ENCODE measurements at places on chromosomes 2 and 18.
A peak's percentile ranks its signal among the peaks of the same experiment; 100 is the strongest.

DNA sequence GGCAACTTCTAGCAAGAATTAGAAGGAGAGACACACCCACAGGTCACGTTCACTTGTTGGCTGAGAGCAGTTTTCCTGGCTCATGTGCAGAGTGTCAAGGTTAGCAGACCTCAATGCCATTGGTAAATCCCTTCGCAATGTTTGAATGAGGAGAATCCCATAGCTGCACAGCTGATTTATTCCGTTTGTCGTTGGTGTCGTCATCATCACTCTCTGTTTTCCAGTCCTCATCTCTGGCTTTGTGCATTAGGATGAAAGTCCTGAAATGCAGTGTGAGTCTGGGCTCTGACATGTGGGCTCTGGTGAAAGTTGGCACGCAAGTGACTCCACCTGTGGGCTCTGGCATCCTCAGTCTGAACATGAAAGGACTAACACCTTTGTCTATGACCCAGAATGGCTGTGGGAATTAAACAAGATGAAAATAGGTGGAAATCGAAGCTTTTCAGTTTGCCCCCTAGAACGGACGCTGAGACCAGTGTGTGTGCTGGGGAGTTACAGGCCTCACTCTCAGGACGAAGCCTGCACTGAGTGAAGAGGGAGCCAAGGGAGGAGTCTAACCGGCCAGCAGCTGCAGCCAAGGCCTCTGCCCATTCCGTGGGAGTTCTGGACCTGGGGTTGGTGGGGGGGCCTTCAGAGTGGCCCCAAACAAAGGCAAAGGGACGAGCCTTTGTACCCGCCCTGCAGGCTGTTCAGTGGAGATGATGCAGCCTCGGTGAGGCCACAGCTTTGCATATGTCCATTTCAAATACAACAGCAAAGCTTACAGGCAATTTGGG lies 74.8 kb upstream of the ZNF516 start:
- DNase-seq = no peak

DNA sequence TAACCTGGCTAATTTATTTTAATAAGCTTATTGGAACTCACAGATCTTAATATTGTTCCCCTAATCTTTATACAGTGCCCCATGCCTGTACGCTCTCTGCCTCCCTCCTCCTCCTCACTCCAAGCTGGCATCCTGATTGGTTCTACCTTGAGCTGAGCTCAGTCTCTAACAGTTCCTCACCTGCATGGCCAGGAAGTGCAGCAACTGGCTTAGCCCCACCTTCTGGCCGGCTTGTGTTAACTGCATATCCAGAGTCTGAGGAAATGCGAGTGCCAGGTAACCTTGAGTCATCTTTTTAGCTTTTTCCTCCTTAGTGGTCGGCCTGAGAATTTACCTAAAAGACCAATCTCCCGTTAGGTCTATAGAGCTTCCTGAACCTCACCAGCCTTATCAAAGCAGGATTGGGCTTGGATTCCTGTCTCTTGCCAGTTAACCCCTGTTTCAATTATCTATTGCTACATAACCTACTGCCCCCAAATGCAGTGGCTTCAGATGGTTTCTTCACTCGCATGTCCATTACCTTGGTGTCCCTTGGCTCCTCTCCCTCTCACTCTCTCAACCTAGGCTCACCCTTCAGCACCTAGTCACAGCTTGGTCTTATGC lies 89.5 kb upstream of the STK39 start:
- DNase-seq = peak; percentile 67

- no peak for DNase-seq
Observed at GRCh38 chr18:77234504-77235365, 14.9 kb upstream of the GALR1 start.

- DNase-seq = no peak
Observed at GRCh38 chr2:61769093-61769675, 84.7 kb downstream of the FAM161A start.

- peak; percentile 73 for DNase-seq
Observed at GRCh38 chr2:54708584-54709335, 14.7 kb upstream of the EML6 start.

- no peak for DNase-seq
Observed at GRCh38 chr2:146388757-146389156, 1456.1 kb upstream of the ACVR2A start.

GRCh38 chr2:176826356-176826755 lies 386.2 kb upstream of the HNRNPA3 start:
- DNase-seq = no peak

- DNase-seq = no peak
Observed at GRCh38 chr2:43230351-43230885, 4.0 kb upstream of the ZFP36L2 start.

GRCh38 chr18:56748698-56749268 lies 97.6 kb downstream of the WDR7 start:
- DNase-seq = no peak

DNA sequence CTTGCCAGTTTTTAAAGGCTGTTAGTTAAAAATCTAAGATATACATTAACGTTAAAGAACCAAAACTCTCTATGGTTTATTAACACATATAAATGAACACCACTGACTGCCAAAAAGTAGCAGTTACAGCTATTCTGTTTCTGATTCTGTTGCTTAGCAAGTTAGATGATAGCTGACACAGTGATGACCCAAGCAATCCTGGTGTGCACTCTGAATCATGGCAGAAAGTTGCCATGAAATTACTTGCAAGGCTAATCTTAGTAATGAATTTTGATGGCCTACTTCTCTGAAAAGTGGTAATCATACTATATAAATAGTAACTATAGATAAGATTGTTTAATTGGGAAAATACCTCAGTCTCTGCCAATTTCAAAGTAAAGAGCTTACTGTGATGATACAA lies 57.7 kb downstream of the ROCK2 start:
- DNase-seq = no peak

DNA sequence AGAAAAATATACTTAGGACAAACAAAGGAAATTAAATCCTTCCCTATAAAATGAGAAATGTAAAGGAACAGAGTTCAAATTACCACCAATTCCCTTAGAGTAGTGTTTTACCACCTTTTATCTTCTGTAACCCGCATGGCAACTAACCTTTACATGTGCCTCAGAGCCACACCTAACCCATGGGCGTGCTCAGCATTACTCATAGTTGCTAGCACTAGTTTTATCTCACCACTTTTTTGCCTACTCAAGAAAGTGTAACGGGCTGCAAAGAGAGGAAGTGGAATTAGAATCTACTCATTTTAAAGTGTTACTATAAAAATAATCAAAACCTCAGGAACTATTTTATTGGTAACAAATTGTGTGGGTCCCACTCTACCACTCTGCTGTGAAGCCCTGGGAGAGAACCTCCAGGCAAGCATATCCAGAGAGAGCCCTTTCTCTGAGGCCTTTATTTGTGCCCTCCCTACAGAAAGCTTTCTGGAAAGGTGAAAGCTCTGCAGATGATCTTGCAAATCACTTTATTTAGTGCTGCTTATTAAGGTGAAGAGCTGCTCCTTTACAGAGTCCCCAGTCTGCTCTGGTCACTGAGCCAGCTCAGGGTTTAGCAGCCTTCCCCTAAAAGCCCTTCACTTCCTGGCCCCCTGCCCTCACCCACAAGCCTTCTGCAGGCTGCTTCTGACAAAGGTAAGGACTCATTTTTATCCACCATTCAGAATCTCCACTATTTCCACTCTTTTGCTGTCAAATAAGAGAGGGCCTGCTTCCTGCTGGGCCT lies 98.8 kb downstream of the TRABD2A start:
- DNase-seq = no peak

DNA sequence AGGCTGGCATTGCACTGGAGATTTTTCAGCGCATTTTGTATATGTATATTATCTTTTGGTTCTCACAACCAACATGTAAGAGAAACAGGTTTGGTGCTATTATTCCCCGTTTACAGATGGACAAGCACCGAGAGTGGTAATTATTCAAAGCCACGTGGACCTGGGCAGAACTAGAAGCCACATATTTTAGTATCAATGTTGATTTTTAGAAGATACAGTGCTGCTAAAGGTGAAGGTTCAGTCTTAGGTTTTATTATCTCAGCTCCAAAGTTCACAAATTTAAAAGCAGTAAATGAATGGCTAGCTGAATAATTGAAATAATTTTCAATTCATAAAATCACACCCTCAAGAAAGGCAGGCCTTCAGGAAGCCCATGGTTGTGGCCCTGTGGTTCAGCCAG lies 400.6 kb upstream of the ID2 start:
- DNase-seq = no peak

GRCh38 chr18:54155412-54155811 lies 69.1 kb downstream of the MBD2 start:
- DNase-seq = no peak

DNA sequence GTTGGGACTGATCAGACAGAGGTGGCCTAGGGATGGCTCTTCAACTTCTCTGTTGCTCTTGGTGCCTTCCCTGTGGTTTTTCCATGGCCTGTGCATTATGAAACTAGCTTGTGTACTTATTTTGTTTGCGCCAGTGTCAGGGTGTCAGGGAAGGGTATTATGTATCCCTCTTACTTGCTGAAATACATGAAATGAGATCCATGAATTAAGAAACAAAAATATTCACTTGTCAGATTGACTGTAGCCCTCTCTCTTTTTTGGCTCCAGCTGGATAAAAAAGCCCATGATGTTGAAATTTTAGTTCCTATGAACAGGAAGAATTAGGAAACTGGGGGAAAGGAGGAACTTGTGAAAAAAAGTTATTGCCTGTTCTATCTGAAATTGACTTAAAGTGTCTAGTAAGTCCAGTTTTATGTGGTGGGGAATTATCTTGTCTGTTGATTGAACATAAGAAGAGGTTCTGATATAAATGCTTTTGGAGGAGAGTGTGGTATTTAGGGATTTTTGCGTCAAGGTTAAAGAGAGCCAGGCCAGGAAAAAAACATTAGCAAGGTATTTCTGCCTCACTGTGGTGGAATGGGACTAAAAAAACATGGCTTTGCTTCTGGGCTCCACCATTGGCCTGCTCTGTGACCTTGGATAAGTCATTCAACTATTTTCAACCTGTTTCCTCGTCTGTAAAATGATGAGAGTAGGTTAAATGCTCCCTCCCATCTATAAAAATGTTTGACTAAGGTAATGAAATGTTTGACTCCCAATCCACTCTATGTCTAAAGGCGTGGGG lies 12.0 kb downstream of the UGP2 start:
- DNase-seq = no peak

GRCh38 chr2:26477911-26478253 lies at the start of gene OTOF:
TSS of gene OTOF (minus strand) at chr2:26478124.
- no peak for DNase-seq

DNA sequence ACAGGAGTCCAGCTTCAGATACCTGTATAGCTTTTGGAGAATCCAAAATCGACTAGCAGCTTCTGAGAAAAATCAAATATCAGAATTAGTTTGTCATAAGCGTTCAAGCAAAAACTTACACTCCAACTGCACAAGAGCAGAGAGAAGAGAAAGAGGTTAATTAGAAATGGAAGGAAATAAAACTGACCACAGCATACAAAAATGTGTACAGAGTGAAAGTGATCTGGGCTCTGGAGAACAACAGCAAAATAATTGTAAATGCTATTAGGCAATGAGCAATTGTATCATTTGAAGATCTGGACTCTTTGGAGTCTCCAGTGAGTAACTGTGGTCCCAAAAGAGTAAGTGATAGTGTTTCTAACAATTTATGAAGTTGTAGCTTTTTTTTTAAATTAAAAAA lies 867.3 kb downstream of the TRIB2 start:
- no peak for DNase-seq

DNA sequence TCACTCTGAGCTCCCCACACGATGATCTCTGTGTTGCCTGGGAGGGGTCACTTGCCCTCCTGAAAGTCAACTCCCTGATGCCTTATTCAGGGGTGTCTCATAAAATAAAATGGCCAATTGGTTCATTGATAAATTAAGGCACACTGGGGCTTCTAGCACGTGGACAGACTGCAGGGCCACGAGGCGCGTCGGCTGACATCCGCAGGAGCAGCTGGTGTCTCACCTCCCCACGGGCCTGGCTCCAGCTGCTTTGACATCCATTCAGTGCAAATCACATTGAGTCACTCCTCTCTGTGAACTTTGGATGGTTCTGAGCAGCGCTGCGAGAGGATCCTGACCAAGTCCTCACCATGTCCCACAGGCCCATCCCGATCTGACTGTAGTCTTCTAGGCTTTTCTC lies 4.6 kb upstream of the ST8SIA3 start:
- DNase-seq = no peak

- DNase-seq = no peak
Observed at GRCh38 chr2:107466241-107466640, 360.5 kb upstream of the RGPD4 start.

DNA sequence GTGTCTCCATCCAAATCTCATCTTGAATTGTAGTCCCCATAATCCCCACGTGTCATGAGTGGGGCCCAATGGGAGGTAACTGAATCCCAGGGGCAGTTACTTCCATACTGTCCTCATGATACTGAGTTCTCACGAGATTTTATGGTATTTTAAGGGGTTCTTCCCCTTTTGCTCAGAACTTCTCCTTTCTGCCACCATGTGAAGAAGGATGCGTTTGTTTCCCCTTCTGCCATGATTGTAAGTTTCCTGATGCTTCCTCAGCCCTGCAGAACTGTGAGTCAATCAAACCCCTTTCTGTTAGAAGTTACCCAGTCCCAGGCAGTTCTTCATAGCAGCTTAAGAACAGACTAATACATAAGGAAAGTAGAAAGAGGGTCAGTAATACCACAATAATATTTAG lies 480.4 kb downstream of the KCNJ3 start:
- no peak for DNase-seq

- no peak for DNase-seq
Observed at GRCh38 chr2:194714541-194714940, 942.5 kb upstream of the SLC39A10 start.

DNA sequence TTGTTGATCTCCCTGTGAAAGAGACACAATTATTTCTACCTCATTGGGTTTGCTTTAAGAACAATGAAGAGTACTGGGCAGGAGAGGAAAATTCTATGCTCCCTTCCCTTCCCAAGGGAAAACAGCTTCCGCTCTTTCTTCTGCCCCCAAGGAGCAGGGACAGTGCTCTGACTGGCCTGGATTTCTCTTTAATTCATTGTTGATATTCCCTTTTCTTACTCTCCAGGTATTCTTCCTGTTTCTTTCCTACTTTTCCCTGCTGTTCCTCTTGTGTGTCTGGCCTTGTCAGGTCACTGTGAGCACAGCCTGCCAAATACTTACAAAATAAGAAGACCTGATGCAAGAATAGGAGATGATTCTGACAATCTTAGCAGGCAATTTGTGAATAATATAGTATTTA lies 49.6 kb upstream of the SPAG16 start:
- no peak for DNase-seq

GRCh38 chr18:65347446-65347845 lies 403.4 kb upstream of the CDH7 start:
- no peak for DNase-seq

DNA sequence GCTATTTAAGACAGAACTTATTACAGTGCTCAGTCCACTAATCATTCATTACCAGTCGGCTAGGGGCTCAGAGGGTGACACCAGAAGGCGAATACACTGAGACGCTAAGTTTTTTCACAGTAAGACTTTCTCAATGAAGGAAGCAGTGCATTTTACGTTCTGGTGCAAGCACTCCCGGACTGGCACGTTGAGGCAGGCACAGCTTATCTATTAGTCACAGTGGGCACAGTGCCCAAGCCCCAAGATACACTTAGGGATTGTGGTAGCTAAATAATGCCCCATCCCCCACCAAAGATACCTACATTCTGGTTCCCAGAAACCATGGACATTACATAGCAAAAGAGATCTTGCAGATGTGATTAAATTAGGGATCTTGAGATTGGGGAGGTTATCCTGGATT lies 32.6 kb upstream of the BCL11A start:
- no peak for DNase-seq

GRCh38 chr18:66457245-66457644 lies 146.6 kb downstream of the CDH19 start:
- no peak for DNase-seq

- no peak for DNase-seq
Observed at GRCh38 chr2:109472331-109472959, 141.3 kb downstream of the SEPTIN10 start.

GRCh38 chr2:105592288-105592687 lies 152.4 kb upstream of the NCK2 start:
- no peak for DNase-seq

- DNase-seq = no peak
Observed at GRCh38 chr2:173221937-173222594, 132.6 kb upstream of the CDCA7 start.
